Pulmonary artery endothelial cell (primary cell): ENCODE measurements at places on chromosomes 5 and 9. TPM values are rescaled to one million over a fixed set of nuclear protein-coding genes. Genes with fewer than 3 reads are reported as not detected.

DNA sequence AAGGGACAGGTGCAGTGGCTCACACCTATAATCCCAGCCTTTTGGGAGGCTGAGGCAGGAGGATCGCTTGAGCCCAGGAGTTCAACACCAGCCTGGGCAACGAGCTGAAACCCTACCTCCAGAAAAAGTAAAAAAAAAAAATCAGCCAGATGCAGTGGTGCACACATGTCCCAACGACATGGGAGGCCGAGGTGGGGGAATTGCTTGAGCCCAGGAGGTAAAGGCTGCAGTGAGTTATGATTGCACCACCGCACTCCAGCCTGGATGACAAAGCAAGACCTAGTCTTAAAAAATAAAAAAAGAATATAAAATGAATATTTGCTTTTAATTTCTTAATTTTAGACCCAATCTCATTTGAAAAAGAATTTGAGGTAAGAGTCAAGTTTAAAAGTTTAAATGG is 143.5 kb downstream of the LPAR1 start:
- no peak for DNase-seq

DNA sequence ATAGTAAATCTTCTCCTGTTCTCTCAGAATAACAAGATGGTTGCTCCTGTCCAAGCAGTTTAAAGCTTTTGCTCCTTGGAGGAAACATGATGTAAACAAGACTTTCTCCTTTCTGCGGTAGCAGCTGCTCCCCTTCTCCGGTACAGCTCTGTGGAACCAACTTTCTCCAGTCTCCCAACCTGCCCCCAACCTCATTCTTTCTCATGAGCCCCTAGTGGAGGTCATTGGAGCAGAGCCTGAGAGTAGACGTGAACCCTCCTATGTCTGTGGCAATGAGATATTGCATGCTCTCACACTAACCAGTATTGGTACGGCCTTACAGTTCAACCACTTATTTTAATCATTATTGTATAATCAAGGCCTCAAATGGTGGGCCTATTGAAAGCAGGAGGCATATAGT is 483.8 kb upstream of the CDH10 start:
- DNase-seq = no peak

DNA sequence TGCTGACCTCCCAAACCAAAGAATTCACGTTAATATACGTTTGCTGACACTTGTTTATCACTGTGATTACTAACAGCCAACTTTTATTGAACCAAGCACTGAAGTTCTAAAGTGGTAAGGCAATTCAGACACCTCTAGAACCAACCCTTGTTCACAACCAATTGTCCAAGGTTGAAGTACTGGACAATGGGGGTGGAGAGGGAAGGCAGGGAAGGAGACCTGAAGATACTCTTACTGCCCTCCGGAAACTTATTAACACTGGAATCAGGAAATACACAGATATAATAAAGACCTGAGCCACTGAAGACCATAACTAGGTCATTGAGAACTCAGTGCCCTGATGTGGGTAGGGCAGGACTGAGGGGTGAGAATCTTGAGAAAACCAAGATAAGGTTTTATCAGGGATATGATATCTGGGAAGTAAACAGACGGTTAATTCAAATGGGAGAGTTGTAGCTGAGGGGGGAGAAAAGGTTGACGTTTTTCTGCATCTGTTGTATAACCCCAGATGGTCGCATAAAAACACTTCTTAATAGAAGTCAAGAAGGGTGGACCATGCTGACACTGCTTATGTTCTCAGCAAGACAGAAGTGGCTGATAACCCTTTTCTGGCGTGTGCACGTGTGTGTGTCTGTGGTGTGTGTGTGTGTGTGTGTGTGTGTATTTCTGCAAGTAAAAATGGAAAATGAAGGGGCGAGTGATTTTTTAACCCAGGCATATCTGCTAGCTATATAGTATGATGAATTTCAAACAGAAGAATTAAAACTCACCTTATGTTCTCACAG is 125.9 kb downstream of the LHFPL2 start:
- DNase-seq = no peak

DNA sequence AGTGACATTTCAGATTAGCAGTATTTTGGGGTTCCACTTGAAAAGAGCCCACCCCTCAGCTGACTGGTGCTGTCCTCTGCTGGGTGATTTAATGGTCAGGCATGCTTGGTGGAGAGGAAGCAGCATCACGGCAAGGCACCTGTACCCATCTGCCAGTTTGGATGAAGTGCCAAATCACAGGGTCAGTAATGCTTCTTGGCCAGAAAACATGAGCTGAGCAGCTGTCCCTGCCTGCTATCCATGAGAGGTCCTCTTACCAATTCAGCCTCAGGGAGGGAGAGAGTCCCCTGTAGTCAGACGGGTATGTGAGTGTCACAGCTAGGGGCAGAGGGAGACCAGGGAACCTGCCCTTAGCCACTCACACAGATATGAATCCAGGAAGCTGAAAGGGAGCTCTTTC is 137.9 kb downstream of the SEC61B start:
- DNase-seq = no peak

- DNase-seq = no peak
Observed at GRCh38 chr9:83034587-83034986, 28.4 kb downstream of the RASEF start.

The BARHL1 gene
- not detected in 2 replicates for total RNA-seq

The ADAMTS12 gene
- 0.39 TPM in 1 of 2 replicates, not detected in the other for total RNA-seq
